ENCODE measurements at places on chromosomes 5 and 9.

- DNase-seq, result no peak
Observed at GRCh38 chr5:122311497-122311960, 508 bp upstream of the SNCAIP start.

GRCh38 chr5:108878756-108879155, 131.1 kb downstream of the FER start:
- no peak for DNase-seq

- no peak for DNase-seq
Observed at GRCh38 chr5:54545796-54546195, 28.2 kb downstream of the SNX18 start.

DNA sequence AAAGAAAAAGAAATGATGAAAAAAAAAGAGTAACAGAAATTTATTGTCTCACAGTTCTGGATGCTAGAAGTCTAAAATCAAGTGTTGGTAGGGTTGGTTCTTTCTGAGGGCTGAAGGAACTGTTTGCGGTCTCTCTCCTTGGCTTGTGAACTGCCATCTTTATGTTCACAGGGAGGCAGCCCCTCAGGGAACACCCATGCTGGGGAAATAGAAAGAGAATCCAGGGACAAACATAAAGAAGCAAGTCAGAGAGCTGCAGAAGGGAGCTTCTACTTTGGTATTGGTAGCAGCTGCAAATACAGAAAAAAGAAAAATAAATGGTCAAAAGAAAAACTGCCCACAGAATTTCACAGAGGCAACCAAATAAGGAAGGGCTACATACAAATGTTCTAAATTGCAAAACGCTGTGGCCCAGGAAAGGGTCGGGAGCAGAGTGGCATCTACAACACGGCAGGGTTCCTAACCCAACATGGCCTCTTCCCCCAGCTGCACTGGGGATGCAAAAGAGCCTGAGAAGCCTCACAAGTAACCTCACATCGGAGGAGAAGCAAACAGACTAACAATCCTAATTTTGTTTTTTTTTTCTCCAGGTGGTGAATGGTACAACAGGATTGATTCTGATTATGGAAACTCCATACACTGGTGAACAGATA, 37.4 kb downstream of the ELOVL7 start:
- no peak for DNase-seq

DNA sequence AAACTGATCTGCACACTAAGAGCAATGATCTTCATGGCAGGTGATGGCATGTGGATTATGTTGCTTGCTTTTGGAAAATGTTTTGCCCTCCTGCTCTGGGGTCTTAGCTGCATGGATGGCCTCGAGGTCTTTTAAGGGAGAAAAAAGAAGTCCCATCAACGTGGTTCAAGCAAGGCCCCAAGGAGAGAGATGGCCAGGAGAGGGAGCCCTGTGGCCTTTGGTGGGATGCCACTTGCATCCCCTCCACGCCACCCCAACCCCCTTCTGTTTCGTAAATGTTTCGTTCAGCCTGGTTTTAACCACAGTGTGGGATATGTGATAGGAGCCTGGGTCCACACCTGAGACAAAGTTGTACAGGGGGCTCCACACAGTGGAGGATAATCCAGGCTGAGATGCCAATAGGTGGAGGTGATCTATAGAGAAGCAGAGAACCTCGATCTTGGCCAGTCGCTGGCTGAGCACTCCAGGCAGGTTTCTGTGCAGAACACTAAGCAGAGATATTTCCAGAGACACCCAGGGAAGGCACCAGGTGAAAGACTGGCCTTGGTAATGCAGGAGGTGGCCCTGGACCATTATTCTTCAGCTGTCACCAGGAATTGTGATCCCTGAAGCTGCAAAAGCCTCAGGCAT, 25.8 kb upstream of the FRRS1L start:
- DNase-seq, result no peak

DNA sequence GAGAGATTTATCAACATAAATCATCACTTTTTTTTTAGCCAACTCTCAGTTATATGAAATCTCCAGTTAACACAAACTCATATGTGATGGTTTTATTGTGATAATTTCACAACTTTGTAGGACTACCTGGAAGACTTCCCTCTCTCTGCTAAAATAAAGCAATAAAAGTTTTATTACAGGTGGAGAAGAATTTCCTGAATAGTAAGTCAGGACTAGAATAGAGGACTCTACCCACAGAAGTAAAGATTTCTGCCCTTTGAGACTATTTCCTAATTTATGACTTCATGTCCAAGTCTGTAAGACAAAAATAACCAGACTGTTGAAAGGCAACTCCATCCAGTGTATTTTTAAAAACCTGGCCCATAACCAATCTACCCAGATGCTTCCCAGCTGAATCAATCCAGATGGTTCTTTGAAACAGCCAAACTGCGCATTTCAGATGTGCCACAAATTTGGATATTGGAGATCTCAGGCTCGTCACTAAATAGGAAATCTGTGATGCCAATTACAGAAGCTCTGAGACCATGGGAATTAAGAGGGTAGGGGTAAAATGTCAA, 234.0 kb upstream of the NMUR2 start:
- DNase-seq, result no peak

- no peak for DNase-seq
Observed at GRCh38 chr5:141694479-141694878, 12.4 kb upstream of the ARAP3 start.

- DNase-seq, result no peak
Observed at GRCh38 chr5:53191548-53192165, 82.1 kb upstream of the MOCS2 start.

GRCh38 chr5:124342027-124342471, 404.4 kb downstream of the ZNF608 start:
- DNase-seq, result no peak

GRCh38 chr5:147188200-147189108, 46.4 kb upstream of the STK32A start:
- peak; percentile 4 for DNase-seq

GRCh38 chr5:59126016-59126707, 543.3 kb downstream of the RAB3C start:
- DNase-seq, result no peak

DNA sequence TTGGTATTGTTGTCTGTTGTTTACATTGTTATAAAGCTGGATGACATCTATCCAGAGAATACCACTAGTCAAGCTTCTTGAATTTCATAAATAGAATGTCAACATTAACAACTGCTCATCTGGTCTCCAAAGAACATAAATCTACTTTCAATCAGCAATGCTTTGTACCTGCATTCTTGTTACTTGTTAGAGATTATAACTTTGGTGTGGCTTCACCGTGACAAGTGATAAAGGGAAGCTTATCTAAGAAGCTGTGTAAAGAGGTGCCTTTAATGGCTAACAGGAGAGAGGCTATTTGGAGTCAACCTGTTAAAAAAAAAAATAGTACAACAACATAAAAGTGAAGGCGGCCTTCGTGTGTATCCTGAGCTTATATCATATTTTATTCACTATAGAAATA, 41.8 kb downstream of the MUSK start:
- no peak for DNase-seq

DNA sequence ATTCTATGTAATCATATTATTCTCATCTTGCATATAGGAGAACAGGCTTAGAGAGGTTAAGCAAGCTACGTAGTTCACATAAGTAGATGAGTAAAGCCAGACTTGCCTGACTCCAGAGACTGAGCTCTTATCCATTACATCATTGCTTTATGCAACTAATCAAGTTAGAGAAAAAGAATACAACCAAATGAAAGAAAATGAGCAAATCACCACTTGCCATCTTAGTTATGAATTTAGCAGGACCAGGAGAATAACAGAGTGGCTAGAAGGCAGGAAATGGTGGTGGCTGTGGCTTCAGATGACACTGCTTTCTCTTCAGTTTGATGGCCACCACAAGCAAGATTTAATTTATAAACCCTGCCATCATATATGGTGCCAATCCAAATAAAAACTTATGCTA, 26.6 kb downstream of the POC5 start:
- no peak for DNase-seq

- no peak for DNase-seq
Observed at GRCh38 chr5:54073131-54073530, 237.2 kb downstream of the ARL15 start.

DNA sequence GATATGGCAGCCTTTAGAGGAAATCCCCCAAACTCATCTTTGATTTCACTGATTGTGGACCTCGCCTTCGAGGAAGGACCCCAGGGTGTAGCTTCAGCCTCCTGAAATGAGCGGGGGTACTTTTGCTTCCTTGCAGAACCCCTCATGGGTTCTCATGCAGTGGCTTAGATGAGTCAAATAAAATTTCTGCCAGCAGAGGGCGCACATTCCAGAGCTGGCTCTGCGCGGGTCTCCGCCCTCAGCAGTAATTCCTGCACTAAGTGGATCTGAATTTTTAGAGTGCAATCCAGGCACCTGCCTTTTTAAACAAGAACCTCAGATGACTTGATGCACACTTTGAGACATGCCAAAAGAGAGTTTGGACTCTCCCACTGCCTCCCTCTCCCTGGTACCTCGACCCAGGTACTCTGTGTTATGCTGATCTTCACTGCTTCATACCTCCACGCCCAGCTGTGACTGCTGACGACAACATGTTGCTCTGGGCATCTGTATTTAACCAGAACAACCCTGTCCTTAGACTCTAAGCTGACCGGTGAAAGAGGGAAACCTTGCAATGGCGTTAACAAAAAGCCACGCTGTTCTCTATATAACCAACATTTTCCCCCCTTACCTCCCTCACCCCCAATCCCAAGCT, 7.3 kb downstream of the EGFLAM start:
- DNase-seq, result peak; percentile 9

DNA sequence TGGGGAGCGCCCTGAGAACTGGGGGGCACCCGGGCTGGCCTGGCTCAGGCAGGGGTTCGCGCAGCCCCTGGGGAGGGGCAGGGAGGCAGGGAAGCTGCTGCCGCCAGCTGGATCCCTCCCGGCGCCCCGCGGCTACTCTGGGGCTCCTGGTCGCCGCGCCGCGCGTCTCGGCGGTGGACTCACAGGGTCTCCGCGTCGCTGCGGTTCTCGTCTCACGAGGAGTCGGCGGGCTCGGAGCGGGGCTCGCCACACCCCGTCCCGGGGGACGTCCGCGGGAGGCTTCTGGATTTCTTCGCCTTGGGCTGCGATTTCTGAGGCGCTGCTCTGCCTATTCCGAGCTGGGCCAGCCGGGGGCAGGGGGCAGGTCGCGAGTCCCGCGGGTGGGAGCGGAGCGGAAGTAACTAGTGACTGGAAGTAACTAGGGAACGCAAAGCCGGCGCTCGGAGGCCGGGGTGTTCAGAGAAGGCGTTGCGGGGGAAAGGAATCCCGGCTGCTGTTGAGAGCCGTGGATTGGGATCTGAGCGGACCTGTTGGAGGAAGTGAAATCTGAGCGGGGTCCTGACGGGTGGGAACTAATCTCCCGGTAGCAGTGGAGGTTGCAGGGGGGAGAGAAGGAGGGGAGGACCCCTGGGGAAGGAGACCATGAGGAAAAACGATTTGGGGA, 511 bp downstream of the CYSTM1 start:
- peak; percentile 24 for DNase-seq

GRCh38 chr9:127033789-127034188, 88.6 kb downstream of the ANGPTL2 start:
- DNase-seq, result no peak

DNA sequence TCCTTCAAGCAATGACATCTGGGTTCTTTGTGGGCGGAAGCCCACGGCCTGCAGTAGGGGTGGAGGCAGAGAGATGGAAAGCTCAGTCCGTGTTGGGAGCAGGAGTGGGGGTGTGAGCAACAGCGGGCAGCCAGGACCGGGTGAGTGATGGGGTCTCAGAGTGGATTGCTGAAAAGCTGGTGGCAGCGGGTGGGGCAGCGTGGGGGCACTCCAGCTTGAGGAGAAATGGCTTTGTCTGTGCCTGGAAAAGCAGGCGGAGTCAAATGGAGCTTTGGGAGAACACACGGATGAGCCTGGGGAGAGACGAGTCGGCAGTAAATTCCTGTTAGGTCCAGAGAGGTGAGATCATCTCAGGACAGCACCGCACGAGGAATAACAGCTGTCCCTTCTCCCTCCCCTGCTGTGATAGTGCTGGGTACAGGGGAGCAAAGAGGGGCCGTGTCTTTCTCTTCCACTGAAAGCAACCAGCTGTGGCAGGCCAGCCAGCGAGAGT, 42.1 kb downstream of the CACNA1B start:
- DNase-seq, result no peak
